ENCODE measurements at places on chromosomes 5 and 9.

- DNase-seq: no peak
These were observed 448.0 kb downstream of the SPOCK1 start for GRCh38 chr5:137051161-137051560.

DNA sequence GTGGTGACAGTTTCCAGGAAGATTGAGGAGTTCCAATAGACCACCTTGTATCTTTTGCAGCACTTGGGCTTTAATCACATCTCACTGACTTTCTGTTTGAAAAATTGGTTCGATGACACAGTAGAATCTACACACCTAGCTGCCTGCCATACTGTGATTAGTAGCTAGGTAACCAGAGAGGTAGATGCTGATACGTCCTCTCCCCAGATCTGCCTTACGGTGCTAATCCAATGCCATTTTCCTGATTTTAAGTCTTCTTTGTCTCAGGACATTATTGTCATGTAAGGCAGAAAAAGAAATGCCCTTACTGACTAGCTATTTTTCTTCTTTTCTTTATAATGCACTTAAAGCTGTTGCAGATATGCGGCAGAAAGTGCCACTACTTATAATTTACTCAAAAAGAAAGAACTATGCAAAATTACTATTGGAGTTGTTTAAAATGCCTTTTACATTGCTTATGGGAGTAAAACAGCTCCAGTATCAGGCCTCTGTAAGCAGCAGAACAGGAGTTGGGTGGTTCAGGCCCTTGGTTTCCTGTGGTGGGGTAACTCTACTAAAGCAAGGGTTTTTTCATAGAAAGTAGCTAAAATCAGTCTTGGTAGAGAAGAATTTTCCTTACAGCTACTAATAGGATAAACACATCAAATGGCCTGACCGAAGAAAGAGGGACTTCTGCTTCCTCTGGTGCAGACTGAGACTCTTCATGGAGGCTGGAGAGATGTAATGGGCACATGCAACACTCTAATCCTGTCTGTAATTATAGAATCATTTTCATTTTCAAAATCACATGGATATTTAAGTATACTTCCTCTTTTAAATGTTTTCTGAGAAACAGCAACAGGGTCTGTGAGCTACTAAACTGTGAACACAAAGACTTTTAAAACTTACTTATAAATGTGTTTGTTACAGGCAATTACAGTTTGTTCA is 177.2 kb downstream of the MAPKAP1 start:
- no peak for DNase-seq

DNA sequence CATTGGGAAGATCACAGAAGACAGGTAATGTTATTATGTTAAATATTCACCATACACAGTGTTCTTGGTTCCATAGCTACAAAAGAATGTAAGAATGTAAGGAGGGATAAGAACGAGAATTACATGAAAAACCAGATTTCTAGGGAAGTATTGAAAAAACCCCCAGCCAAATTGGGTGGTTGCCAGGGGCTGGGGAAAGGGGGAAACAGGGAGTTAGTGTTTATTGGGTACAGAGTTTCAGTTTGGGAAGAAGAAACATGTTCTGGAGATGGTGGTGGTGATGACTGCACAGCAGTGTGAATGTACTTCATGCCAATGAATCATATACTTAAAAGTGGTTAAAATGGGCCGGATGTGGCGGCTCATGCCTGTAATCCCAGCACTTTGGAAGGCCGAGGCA is 40.3 kb downstream of the GLRX start:
- no peak for DNase-seq

DNA sequence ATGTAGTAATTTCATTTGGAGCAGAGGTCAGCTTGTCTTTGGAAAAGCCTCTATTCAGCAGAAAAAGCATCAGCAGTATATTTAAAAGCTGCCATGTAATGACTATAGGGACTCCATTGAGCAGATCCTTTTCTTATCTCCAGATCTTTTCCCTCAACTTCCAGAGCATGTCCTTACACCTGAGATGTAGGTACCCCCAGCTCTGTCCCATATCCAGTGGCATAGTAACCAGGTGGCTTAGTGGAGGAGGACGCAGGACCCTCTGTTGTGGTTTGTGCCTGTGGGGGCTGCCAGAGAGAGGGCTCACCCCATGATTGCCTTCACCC is 61.5 kb downstream of the RCL1 start:
- DNase-seq: no peak

All from activated T-cell treated with anti-CD3 and anti-CD28 coated beads, Interleukin-2, amount 50 U/mL, for 1 hour (primary cell).